Fibroblast of lung (primary cell): ENCODE measurements at places on chromosomes 3 and 15. TPM values are rescaled to one million over a fixed set of nuclear protein-coding genes. Genes with fewer than 3 reads are reported as not detected.
A peak's percentile ranks its signal among the peaks of the same experiment; 100 is the strongest.

MAGI1 gene
- 8.0 and 15.7 TPM in 2 replicates for total RNA-seq

GRCh38 chr3:49788056-49788455 is 1.7 kb upstream of the IP6K1 start:
- DNase-seq = no peak

GRCh38 chr3:99031778-99032177 is 130.3 kb upstream of the DCBLD2 start:
- DNase-seq = no peak

GRCh38 chr15:50249704-50250103 is 15.8 kb downstream of the HDC start:
- DNase-seq = no peak

GRCh38 chr15:92073044-92073785 is 219.7 kb downstream of the SLCO3A1 start:
- peak; percentile 8 for DNase-seq

- no peak for DNase-seq
These were observed 235.2 kb upstream of the TRIM42 start for GRCh38 chr3:140442621-140443020.
